ENCODE measurements at places on chromosomes 5 and 9.
A peak's percentile ranks its signal among the peaks of the same experiment; 100 is the strongest.

DNA sequence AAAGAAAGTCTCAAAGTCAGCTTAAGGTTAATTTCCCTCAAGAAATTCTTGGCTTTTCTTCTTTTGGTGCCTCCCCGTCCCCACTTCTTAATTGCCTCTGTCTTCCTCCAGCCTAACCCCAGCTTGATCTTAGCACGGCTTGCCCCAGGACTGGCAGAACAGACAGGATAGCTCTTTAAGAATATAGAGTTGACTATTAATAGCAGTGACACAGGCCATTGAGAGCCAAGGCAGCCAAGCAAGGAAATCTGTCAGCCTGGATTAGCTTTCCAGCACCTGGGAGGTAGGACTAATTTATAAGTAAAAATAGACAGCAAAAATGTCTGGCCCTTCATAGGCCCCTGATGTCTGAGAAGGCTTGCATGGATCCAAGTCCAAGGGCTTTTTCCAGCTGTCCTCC, 384.6 kb upstream of the SLC30A5 start:
- no peak for DNase-seq

GRCh38 chr9:133420392-133420827, 1.8 kb upstream of the ADAMTS13 start:
- DNase-seq = peak; percentile 43

DNA sequence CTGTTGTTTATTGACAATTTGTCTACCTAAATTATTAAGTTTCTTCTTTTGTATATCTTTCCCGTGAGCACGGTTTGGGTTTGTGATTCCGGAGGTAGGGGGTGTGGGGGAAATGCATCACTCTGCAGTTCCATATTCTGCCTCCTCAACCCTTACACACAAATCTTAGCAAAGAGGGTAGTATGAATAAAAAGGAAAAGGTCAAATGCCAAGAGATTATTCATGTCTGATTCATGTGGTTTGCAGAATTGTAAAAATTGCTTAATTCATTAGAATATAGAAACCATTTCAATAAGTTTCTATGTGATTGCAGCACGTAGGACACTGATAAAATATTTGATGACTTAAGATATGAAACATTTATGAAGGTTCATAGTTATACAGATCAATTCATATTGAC, 601.9 kb downstream of the SEMA5A start:
- DNase-seq = no peak

- peak; percentile 24 for DNase-seq
Observed at GRCh38 chr9:112819635-112820496, 69.3 kb downstream of the SNX30 start.

DNA sequence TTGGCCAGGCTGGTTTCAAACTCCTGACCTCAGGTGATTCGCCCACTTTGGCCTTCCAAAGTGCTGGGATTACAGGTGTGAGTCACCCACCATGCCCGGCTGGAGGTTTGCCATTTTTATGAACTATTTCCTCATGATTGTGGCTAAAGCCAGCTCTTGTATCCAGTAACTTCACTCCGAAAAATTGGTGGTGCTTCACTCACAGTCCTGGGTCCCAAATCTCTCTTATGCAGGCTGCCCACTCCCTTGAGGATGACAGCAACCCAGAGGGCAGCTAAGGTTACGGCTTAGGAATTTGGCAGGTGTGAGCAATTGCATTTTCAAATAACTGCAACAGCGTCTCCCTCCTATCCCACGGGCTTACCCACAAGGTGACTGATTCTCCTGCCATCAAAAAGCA, 23.4 kb upstream of the FUBP3 start:
- no peak for DNase-seq

GRCh38 chr9:81676395-81676794, 13.0 kb downstream of the TLE1 start:
- no peak for DNase-seq

DNA sequence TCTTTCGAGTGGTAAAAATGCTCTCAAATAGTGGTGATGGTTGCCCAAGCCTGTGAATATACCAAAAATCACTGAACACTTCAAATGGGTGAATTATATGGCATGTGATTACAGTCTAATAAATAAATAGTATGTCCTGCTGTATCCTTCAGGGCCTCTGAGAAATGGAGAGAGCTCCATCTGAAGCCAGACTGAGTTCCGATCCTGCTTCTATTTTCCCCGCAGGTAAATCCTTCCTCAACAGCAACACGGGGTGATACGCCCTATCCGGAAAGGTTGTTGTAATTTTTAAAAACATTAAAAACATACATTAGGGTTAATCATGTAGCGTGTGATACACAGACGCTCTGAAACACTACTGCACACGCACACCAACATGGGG, 695 bp upstream of the SNAPC3 start:
- DNase-seq = no peak

GRCh38 chr5:178324481-178325310, 92.1 kb upstream of the PHYKPL start:
- DNase-seq = no peak

GRCh38 chr5:124297826-124298225, 448.6 kb downstream of the ZNF608 start:
- DNase-seq = no peak

GRCh38 chr5:68010740-68011139, 204.8 kb upstream of the PIK3R1 start:
- no peak for DNase-seq

GRCh38 chr9:88435336-88435735, 47.1 kb downstream of the SPIN1 start:
- peak; percentile 1 for DNase-seq

- DNase-seq = no peak
Observed at GRCh38 chr5:99176186-99176585, 247.4 kb upstream of the CHD1 start.

- DNase-seq = no peak
Observed at GRCh38 chr5:180652771-180653170, 3.4 kb upstream of the FLT4 start.

DNA sequence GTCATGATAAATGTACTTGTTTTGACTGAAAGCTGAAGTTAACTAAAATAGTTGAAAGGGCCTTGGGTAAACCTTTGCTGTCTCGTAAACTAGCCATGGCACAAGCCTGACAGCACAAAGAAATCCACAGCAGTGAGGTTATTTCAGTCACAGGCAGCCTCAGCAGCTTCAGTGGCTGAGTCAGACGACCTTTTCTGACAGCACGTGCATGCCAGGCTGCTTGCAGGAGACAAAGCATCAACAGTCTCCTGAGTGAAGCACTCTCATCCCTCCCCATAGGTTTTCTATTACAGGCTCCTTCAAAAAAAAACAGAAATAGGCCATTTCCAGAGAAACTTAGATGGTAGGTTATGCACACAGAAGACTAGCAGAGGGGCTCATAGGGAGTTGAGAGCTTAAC, 34.6 kb downstream of the OXCT1 start:
- no peak for DNase-seq

DNA sequence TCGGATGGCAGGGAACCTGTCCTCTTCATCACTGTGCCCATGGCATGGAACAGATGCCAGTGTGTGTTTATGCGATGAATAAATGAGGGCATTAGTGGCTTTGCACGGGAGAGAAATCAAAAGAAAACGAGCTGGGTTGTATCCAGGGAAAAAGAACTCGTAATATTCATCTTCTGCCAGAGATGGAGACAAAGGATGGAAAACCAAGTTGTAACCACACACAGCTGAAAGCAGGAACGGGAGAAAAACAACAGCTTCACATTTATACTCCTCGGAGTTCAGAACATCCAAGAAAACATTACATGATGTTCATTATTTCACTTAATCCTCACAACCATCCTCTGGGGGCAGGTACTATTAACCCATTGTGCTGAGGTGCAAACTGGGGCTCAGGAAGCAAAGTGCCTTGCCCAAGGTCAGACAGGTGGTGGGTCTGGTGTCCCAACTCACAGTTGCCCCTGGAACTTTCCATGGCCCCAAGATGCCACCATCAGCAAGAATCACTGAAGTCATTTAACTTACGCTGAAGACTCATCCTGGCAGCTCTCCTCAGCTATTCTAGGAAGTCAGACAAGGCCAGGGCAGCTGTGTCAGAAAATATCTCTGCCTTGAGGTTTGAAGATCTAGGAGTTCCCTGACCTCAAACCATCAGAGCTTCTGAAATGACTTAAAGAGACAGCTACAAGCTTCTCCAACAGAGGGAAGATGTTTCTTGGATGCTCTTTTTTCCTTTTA, 250.4 kb downstream of the NSG2 start:
- DNase-seq = no peak

GRCh38 chr5:128869970-128870369, 95.3 kb upstream of the SLC27A6 start:
- no peak for DNase-seq

- no peak for DNase-seq
Observed at GRCh38 chr9:78898234-78898633, 601.3 kb downstream of the PSAT1 start.

- no peak for DNase-seq
Observed at GRCh38 chr9:7081065-7081600, 323.4 kb downstream of the KDM4C start.

- no peak for DNase-seq
Observed at GRCh38 chr5:40871177-40871576, 30.0 kb downstream of the CARD6 start.

- no peak for DNase-seq
Observed at GRCh38 chr5:91477408-91477807, 94.3 kb upstream of the ARRDC3 start.

GRCh38 chr5:72172786-72173185, 65.5 kb downstream of the MAP1B start:
- DNase-seq = no peak

GRCh38 chr5:37557734-37558293, 178.7 kb downstream of the WDR70 start:
- no peak for DNase-seq

DNA sequence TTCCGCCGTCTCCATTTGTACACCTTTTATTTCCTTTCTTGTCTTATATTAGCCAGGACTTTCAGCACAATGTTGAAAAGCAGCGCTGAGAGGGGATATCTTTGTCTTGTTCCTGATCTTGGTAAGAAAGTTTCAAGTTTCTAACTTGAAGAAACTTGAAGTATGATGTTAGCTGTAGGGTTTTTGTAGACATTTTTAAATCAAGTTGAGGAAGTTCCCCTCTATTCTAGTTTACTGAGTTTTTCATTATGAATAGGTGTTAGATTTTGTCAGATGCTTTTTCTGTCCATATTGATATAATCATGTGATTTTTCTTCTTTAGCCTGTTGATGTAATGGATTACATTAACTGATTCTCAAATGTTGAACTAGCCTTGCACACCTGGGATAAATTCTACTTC, 425.7 kb downstream of the PIK3R1 start:
- DNase-seq = no peak

GRCh38 chr9:7509576-7510145, 289.9 kb downstream of the DMAC1 start:
- DNase-seq = no peak

DNA sequence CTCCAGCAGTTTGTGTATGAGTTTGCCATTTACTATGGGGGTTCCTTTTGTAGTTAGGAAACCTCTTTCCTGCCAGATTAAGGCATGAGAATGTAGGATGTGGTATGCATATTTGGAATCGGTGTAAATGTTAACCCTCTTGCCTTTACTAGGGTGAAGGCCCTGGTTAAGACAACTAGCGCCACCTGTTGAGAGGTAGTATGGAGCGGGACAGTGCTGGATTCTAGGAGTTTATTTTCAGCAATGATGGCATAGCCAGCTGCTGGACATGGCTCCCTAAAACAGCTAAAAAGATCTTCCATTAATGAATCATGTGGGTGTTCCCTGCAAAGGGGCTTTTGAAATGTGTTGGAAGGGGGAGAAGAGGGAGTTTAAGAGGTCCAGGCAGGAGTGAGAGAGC, 30.7 kb upstream of the GPX3 start:
- no peak for DNase-seq

DNA sequence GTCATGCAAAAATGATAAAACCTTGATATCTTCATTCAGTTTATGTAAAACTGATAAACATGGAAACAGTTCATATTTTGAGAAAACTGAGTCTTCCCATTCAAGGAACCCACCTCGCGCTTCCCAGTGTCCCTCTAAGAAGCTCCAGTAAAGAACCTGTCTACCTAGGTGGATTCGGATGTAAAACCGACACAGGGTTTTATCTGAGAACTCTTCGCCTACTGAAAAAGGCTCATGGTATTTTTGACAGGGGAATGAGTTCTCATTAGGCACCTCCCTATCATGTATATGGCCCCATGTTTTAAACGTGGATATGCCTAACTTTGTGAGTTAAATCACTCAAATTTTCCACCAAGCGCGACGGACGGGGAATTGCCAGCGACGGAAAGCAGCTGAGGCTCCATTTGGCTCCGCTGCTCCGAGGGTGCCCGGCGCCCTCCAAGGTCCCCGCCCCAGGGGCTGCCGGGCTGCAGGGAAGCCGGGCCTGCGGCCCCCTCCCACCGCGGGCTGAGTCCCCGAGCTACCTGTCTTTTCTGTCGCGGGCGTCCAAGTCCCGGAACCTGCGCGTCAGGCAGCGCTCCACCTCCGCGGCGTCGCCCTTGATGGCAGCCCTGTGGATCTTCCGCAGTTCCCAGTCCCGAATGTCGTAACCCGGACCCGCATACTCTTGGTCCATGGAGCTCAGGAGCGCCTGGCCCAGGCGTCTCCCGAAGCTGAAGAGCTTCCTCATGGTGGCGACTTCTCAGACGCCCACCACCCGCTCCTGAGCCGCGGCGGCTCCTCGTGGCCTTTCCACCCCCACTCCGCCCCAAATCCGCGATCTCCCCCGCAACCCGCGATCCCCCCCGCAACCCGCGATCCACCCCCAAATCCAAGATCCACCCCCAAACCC, 594 bp downstream of the ANKRD18A start:
- peak; percentile 29 for DNase-seq

GRCh38 chr9:134329886-134330285, 3.6 kb downstream of the RXRA start:
- DNase-seq = no peak

- DNase-seq = peak; percentile 88
Observed at GRCh38 chr5:76402251-76402885, 717 bp upstream of the IQGAP2 start.

Data from CD4-positive, alpha-beta T cell treated with Interleukin-21 for 1 hour (primary cell).